Ureter (tissue), 1 donor: ENCODE measurements at places on chromosomes 7 and 10. TPM values are rescaled to one million over a fixed set of nuclear protein-coding genes. Genes with fewer than 3 reads are reported as not detected.

TDRD1 gene
- total RNA-seq = 0.23 TPM

FBXL13 gene
- total RNA-seq = 4.0 TPM

GOLGA7B gene
- 0.29 TPM for total RNA-seq

PTPN20 gene
- total RNA-seq = 2.5 TPM

LIPJ gene
- total RNA-seq = 0.39 TPM

PITX3 gene
- not detected for total RNA-seq

TRIP6 gene
- 120 TPM for total RNA-seq

PIK3AP1 gene
- 3.3 TPM for total RNA-seq

ICA1 gene
- 74.6 TPM for total RNA-seq
